Tibial nerve (tissue), 4 donors: ENCODE measurements at places on chromosomes 13 and 19. TPM values are rescaled to one million over a fixed set of nuclear protein-coding genes. Genes with fewer than 3 reads are reported as not detected.

Gene VRK3
- total RNA-seq, result 51.3 TPM

Gene PSG6
- total RNA-seq, result not detected

Gene LILRB2
- 8.4 TPM for total RNA-seq

Gene LILRA5
- 0.42 TPM for total RNA-seq

Gene NLRP7
- total RNA-seq, result not detected

Gene EPSTI1
- total RNA-seq, result 1.5 TPM

Gene RFPL4AL1
- not detected for total RNA-seq

Gene PROSER3
- 14.2 TPM for total RNA-seq

Gene CYSLTR2
- 0.22 TPM for total RNA-seq

Gene DAPK3
- total RNA-seq, result 70.8 TPM

Gene ZNF221
- total RNA-seq, result 7.3 TPM

Gene POU4F1
- total RNA-seq, result not detected

Gene CCDC8
- total RNA-seq, result 5.4 TPM

Gene MAP2K2
- total RNA-seq, result 69.7 TPM

Gene ZNF132
- total RNA-seq, result 11.0 TPM
